ENCODE measurements at places on chromosomes 4 and X.
A peak's percentile ranks its signal among the peaks of the same experiment; 100 is the strongest.

- DNase-seq = no peak
Observed at GRCh38 chr4:105306158-105306781, 159.6 kb downstream of the TET2 start.

GRCh38 chrX:119069128-119069527 lies 3.7 kb upstream of the CT47C1 start:
- DNase-seq = no peak

- peak; percentile 72 for DNase-seq
Observed at GRCh38 chr4:37977471-37978247, 17.5 kb downstream of the PTTG2 start.

GRCh38 chrX:65528705-65529340 lies 5.8 kb downstream of the LAS1L start:
- DNase-seq = peak; percentile 23

GRCh38 chr4:30912098-30912714 lies 192.0 kb downstream of the PCDH7 start:
- no peak for DNase-seq

- DNase-seq = no peak
Observed at GRCh38 chr4:82287720-82288119, 86.1 kb downstream of the HNRNPD start.

- DNase-seq = no peak
Observed at GRCh38 chr4:11281720-11282119, 147.0 kb downstream of the HS3ST1 start.

- DNase-seq = no peak
Observed at GRCh38 chr4:89324671-89325070, 17.1 kb upstream of the GPRIN3 start.

Measured in H1 (cell line).